HS-27A (cell line): ENCODE measurements at places on chromosomes 7 and 10.

- DNase-seq, result no peak
Measured at GRCh38 chr10:59138052-59138451, 38.4 kb upstream of the PHYHIPL start.

- no peak for DNase-seq
Measured at GRCh38 chr7:144388950-144389349, 14.5 kb downstream of the NOBOX start.

- no peak for DNase-seq
Measured at GRCh38 chr10:50574305-50574704, 49.5 kb downstream of the SGMS1 start.

DNA sequence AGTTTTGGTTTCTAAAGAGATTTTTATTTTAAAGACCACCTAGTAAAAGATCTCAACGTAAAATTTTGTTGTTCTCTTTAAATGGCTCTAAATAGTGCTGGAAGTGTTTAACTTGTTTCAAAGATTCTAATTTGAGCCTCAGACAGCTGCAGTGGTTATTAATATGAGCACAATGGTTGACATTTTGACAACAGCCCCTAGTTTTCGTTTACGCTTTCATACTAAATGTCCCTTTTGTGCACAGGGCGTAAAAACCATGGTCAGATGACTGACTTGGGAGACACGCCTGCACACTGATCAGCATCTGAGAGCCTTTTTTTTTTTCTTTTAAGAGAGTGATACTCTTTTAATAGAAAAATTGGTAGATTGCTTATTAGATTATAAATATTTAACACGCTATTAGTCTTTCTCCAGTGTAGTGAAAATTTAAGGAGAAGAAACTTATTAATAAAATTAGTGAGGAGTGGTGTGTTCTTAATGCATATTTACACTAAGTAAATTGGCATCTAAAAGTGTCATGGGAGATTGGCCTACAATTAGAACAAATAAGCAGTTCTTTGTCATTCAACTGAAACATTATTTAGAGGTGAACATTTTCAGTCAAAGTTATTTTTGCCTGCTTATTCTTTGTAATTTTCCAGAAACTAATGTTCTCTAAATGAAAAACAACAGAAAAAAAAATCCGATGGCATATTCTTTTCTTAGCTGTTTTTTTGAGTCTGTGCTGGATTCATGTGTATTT is 182.8 kb upstream of the PHYHIPL start:
- no peak for DNase-seq

DNA sequence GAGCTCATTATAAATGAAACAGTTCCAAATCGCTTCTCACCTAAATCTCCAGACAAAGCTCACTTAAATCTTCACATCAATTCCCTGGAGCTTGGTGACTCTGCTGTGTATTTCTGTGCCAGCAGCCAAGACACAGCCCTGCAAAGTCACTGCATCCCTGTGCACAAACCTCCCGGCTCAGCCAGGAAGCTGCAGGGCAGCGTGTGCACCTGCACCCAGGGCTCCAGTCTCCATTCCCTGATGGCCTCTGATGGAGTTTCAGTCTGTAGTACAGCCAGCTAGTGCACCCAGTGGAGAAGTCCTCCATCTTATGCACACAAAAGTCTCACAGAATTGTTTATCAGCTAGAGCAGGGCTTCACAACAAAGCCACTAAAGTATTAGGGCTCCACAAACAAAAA is 51.1 kb upstream of the PRSS58 start:
- no peak for DNase-seq

DNA sequence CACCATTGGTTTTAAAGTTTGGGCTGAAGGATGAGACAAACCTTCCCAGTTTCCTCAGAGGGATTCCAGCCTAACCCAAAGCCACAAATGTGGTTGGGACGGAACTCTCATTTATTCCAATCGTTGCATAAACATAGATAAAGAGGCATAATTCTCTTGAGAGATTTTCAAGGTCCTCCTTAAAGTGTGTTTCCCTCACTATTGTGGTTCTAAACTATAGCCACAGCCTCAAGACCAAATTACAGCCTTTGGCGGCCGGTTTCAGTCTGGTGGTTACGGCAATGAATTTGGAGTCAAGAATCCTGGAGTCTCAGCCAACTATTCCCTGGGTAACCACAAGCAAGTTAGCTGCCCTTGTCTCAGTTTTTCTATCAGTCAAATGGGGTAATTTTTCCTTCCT is 42.6 kb downstream of the SEM1 start:
- DNase-seq, result no peak

DNA sequence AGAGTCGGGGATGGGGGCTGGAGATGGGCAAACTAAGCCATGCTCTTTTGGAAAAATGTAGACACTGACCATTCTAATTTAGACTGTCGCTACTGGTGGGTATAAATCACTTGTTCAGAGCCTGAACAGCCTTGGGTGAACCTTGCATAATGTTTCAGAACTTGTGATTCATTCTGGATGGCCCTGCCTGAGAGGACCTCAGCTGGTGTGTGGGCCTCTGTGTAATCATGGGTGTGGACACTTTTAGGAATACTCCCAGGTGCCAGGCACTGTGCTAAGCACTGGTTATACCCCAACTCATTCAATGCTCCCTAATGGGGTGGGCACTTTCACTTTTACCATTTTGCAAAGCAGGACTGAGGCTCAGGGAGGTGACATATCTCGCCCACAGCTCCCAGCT is 26.8 kb upstream of the TM9SF3 start:
- no peak for DNase-seq

DNA sequence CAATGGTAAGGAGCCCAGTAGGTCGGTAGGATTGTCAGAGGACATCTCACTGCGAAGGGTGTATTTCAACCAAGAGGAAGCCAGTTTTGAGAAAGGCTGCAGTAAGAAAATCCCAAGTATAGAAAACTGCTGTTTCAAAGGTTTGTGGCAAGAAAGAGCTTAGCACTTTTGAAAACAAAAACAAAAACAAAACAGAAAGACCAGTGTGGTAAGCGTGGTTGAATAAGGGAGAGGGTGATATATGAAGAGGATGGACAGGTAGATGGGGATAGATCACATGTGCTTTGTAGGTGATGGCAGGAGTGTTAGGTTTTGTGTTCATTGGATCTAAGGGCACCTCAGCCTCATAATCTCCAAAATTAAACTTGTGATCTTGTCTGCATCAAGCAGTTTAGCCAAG is 141.6 kb upstream of the WNT16 start:
- no peak for DNase-seq

GRCh38 chr7:151173386-151174245 is 6.1 kb upstream of the GBX1 start:
- no peak for DNase-seq

GRCh38 chr10:127158662-127159061 is 37.7 kb downstream of the INSYN2A start:
- DNase-seq, result no peak
